ENCODE measurements at places on chromosomes 1 and 21.

DNA sequence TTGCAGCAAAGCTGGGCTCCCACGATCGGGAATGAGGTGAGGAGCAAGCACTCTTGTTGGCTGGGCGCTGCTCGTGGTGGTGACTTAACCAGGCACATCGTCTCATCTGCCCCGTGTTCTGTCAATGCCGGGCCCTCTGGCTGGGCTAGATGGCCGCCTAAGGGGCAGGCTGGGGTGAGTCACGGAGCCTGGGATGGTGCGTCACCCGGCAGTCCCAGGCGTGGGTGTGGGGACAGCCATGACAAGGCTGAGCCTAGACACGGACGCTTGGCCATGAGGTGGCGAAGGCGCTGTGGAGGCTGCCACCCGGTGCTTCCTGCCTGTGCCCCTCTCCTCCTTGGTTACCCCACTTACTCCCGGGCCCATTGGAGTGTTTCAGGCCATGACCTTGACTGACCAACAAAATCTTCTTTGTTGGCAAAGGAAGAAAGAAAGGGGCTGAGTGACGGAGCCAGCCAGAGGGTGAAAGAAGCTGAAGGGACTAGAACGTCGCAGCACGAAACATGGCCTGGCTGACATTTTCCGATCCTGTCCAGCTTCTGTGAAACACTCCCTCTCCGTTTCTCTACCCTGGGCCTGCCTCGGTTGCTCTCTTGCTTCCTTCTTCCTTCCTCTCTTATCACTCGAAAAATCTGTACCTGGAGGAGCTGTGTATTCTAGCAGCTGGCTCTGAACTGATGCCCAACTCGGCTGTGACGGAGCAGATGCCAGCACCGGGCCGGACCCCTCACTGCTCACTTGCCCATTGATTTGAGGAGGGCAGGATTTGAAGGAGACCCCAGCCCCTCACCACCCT is 596 bp downstream of the CD247 start:
- no peak for DNase-seq

GRCh38 chr1:179264507-179264906 is 29.1 kb upstream of the SOAT1 start:
- DNase-seq = no peak

DNA sequence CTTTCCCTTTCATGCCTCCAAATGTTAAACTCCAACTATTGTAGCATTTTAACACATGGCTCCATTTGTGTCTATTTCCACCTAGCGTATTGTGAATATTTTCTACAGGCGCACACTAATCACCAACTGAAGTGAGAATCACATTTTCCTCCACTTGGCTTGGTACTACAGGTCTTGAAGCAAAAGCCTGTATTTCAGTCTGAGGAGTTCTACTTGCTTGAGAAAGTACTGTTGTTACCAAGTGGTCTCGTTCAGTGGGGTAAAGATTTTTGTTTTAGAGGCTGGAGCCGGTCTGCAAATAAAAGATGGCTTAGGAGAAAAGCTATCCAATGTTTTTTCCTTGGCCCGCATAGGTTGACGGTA is 550 bp upstream of the PTBP2 start:
- no peak for DNase-seq

- DNase-seq = peak; percentile 33
Observed at GRCh38 chr1:27316860-27317259, 5.1 kb upstream of the TMEM222 start.

Measured in DMS53 (cell line).